ENCODE measurements at places on chromosomes 5 and 9.

GRCh38 chr5:148776780-148777179 lies 49.6 kb upstream of the ADRB2 start:
- DNase-seq: no peak

- no peak for DNase-seq
These were observed 151.3 kb upstream of the TRPC7 start for GRCh38 chr5:136516637-136517036.

- no peak for DNase-seq
These were observed 92.5 kb downstream of the CDH9 start for GRCh38 chr5:26945901-26946300.

DNA sequence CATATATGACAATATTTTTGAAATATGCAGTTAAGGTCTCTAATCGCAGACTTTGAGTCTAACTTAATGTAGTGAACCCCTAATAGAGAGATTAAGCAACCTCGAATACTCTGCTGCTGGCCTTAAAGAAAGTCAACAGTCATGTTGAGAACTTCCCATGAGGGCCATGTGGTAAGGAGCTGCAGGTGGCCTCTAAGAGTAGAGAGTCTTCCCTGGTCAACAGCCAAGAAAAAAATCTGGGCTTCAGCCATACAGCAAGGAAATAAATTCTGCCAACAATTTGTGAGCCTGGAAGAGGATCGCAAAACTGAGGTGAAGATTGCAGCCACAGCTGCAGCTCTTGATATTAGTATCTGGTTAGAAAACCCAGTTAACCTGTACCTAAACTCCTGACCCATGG lies 935.2 kb upstream of the TYRP1 start:
- DNase-seq: no peak

All from stimulated activated CD8-positive, alpha-beta memory T cell treated with anti-CD3 and anti-CD28 coated beads, Interleukin-7, amount 100 ng/mL, for 1 hour (primary cell).